ENCODE measurements at places on chromosomes 4 and X. TPM values are rescaled to one million over a fixed set of nuclear protein-coding genes. Genes with fewer than 3 reads are reported as not detected.

- H3K27ac ChIP-seq, result no peak overlapping the region
- no peak overlapping the region for H3K4me3 ChIP-seq
- no peaks in the 10 kb centered on the region for H3K4me1 ChIP-seq
- DNase-seq, result no peak
- no peaks in the 10 kb centered on the region for H3K27me3 ChIP-seq
- H3K36me3 ChIP-seq, result no peaks in the 10 kb centered on the region
These were observed 812.9 kb upstream of the AGA start for GRCh38 chr4:178255172-178255571.

GRCh38 chr4:15870079-15870478, 68.5 kb downstream of the FGFBP1 start:
- DNase-seq, result no peak
- peaks cover 5% of the 10 kb centered on the region for H3K27me3 ChIP-seq
- no peaks in the 10 kb centered on the region for H3K4me1 ChIP-seq

- peaks cover 4% of the 10 kb centered on the region for H3K27me3 ChIP-seq
- no peak overlapping the region for H3K27ac ChIP-seq
- H3K36me3 ChIP-seq, result peaks cover 2% of the 10 kb centered on the region
- no peak overlapping the region for H3K4me3 ChIP-seq
These were observed 32.0 kb upstream of the COL25A1 start for GRCh38 chr4:109334129-109335105.

DNA sequence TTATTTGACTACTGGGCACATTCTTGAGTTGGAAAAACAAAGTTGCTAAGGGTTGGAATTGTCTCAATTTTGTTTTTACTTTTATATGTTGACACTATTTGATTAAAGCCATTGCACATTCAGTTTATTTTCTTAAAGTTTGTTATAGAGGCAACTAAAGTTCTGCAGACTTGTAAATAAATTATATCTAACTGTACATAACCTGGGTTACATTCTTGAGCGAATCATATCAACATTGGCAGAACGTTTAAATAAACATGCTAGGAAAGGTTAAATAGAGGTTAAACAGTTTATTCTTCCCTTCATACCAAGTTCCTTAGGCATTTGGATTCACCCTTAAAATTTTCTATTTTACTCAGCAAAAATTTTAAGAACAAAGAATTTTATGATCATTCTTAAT, 74.5 kb downstream of the UCHL1 start:
- DNase-seq, result no peak
- no peak overlapping the region for H3K27ac ChIP-seq
- no peaks in the 10 kb centered on the region for H3K36me3 ChIP-seq
- no peaks in the 10 kb centered on the region for H3K4me1 ChIP-seq
- no peak overlapping the region for H3K4me3 ChIP-seq

- no peak for DNase-seq
- H3K4me3 ChIP-seq, result no peak overlapping the region
- H3K36me3 ChIP-seq, result no peaks in the 10 kb centered on the region
- H3K27ac ChIP-seq, result no peak overlapping the region
- H3K4me1 ChIP-seq, result peaks cover 3% of the 10 kb centered on the region
These were observed 23.1 kb downstream of the AFF2 start for GRCh38 chrX:148523303-148524080.

- DNase-seq, result no peak
- H3K27ac ChIP-seq, result no peak overlapping the region
- H3K4me1 ChIP-seq, result no peaks in the 10 kb centered on the region
These were observed 47.1 kb upstream of the PPP2R3B start for GRCh38 chrX:433771-434170.

DNA sequence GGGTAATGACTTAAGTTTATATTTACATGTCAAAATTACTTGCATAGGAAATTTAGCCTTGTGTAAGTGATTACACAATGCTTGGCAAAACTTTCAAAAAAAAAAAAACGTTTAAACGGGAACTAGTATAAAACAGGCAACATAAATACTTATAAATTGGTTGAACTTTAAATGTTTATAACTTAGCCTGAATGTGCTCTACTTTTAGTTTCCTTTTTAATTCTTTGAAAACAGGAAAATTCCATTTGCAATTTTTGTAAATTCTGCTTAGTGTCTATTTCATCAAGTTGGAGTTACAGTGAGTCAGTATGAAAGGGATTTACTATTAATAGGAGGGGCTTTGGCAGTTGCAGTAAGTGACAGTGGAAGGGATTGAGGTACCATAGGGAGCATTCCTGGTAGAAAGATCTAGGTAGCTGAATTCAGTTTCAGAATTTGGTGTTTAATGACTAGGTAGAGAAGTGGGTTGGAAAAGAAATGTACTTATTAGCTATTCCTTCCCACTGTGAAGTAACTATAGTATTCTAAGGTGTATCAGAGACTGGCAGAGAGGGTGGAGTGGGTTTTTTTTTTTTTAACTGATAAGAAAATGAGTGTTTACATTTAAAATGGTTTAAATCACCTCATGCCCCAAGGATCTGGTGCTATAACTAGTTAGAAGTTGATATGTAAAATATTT, 2.8 kb downstream of the STAG2 start:
- H3K36me3 ChIP-seq, result peaks cover 32% of the 10 kb centered on the region
- DNase-seq, result no peak
- H3K27ac ChIP-seq, result peak overlapping the region; percentile 100
- H3K4me1 ChIP-seq, result peaks cover 38% of the 10 kb centered on the region

DNA sequence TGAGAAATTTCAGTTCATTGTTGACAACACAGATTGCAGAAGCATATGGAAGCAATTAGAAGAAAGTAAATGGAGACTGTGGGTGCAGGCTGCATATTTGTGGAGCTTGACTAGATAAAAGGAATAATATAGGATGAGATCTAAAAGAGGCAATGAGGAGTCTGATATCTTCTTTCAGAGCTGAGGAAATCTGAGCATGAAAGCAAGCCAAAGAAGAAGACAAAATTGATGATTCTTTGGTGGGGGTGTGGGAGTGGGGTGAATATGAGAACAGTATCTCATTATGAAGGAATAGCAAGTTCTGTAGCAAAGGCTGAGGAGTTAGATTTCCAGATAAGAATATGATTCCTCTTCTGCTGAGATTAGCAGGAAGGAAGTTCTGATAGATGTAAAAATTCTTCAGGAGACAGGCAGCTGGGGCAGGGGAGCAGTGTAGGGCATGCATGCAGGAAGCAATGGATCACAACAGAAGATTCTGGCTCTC, 6.1 kb upstream of the PDHA2 start:
- no peak overlapping the region for H3K4me3 ChIP-seq
- H3K36me3 ChIP-seq, result no peaks in the 10 kb centered on the region
- H3K4me1 ChIP-seq, result no peaks in the 10 kb centered on the region
- peaks cover 1% of the 10 kb centered on the region for H3K27me3 ChIP-seq

- DNase-seq, result no peak
- H3K4me3 ChIP-seq, result no peak overlapping the region
- no peaks in the 10 kb centered on the region for H3K36me3 ChIP-seq
- no peaks in the 10 kb centered on the region for H3K27me3 ChIP-seq
- no peaks in the 10 kb centered on the region for H3K4me1 ChIP-seq
These were observed 12.1 kb upstream of the NPFFR2 start for GRCh38 chr4:72019688-72020087.

DNA sequence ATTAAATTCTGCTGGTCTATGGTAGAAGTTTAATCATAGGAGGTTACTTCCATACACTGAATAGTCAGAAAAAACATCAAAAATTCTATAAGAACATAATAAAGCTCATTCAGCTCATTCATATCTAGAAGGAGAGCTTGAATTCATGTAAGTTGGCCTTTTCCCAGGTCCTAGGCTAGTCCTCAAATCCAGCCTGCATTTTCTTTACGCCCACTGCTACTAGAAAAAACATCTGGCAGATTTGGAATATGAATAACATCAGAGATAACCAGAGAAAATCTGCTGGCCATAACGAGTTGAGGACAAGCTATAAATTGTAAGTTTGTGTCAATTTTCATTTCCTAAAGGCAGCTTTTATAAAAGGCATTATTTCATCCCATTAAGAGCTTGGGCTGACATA, 95.5 kb downstream of the MXRA5 start:
- no peaks in the 10 kb centered on the region for H3K4me1 ChIP-seq
- no peak for DNase-seq
- H3K4me3 ChIP-seq, result no peak overlapping the region
- H3K36me3 ChIP-seq, result no peaks in the 10 kb centered on the region

DNA sequence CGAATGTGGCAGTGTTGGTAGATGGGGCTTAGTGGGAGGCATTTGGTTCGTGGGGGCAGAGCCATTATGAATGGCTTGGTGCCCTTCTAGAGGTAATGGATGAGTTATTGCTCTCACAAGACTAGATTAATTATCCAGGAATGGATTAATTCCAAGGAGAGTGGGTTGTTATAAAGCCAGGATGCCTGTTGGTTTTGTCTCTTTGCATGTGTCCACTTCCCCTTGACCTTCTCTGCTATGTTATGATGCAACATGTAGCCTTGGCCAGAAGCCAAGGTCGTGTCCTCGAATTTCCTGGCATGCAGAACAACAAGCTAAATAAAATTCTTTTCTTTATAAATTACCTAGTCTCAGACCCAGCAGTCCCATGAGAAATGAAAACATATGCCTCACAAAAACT, 111.2 kb upstream of the PLS3 start:
- no peak overlapping the region for H3K27ac ChIP-seq
- DNase-seq, result no peak
- no peaks in the 10 kb centered on the region for H3K4me1 ChIP-seq
- H3K4me3 ChIP-seq, result no peak overlapping the region
- H3K36me3 ChIP-seq, result no peaks in the 10 kb centered on the region

DNA sequence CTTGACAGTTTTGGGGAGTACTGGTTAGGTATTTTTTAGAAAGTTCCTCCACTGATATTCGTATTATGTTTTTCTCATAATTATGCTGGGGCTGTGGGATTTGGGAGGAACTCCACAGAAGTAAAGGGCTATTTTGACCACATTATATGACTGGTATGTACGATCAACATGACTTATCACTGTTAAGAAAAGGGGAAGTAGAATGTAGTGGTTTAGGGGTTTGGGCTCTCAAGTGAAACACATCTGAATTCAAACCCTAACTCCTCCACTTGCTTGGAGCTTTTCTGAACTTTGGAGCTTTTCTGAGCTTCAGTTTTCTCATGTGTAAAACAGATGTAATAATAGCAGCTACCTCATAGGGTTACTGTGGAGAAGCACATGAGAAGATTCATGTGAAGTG, 96.4 kb upstream of the C1GALT1C1 start:
- H3K4me1 ChIP-seq, result peaks cover 3% of the 10 kb centered on the region
- no peaks in the 10 kb centered on the region for H3K36me3 ChIP-seq

DNA sequence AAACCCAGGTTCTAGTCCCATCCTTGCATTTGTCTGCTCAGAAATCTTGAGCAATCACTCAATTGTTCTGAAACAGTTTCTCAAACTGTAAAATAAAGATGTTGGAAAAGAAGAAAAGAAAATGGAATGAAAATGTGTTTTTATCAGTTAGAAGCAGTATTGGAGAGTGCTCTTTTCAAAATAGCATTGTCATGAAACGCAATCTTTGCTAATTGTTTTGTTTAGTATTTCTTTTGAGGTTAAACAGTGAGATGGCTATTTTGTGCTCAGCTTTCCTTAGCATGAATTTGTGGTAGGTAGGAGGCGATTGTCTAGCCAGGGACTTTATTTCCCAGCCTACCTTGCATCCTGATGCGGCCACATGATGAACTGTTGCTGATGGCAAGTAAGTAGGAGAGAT, 10.6 kb upstream of the HPF1 start:
- peaks cover 4% of the 10 kb centered on the region for H3K27me3 ChIP-seq
- DNase-seq, result no peak
- no peaks in the 10 kb centered on the region for H3K4me1 ChIP-seq
- H3K36me3 ChIP-seq, result no peaks in the 10 kb centered on the region

DNA sequence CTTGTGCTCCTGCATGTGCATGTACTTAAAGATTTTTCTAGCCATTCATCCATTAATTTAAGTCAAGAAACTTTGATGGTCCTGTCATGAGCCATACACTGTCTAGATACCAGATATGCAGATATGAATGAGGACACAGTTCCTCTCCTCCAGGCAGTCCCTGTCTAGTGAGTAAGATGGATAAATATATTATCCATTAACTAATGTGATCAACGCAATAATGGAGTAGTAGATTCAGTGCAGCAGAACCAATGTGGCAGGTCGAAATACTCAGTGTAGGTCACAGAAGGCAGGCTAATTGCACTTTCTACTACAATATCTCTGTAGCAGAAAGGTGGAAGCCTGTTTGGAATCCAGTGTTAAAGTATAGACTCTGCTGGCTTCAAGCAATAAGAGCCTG, 112.5 kb downstream of the PCDH7 start:
- no peak overlapping the region for H3K27ac ChIP-seq
- no peak overlapping the region for H3K4me3 ChIP-seq
- H3K36me3 ChIP-seq, result no peaks in the 10 kb centered on the region
- H3K4me1 ChIP-seq, result no peaks in the 10 kb centered on the region
- H3K27me3 ChIP-seq, result no peaks in the 10 kb centered on the region
- DNase-seq, result no peak

GRCh38 chrX:15050395-15050794, 177.2 kb downstream of the MOSPD2 start:
- H3K36me3 ChIP-seq, result no peaks in the 10 kb centered on the region
- no peak for DNase-seq
- no peaks in the 10 kb centered on the region for H3K27me3 ChIP-seq

DNA sequence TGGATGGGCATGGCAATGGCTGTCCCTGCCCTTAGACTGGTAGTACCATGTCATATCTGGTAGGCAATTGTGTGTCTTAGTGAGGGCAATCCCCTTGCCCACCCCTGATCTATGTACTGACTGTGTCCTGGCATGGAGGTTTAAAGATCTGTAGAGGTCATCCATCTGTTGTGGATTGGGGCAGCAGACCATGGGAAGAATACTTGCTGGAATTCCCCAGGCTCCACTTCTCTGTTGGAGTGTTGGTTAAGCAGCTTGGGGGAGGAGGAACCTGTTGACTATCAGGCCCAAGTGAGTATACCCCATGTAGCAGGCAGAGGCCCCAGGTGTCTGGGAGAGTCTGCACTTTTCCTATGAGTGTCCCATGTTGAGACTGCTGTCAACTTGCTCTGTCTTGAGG, 246.7 kb upstream of the DIPK2B start:
- DNase-seq, result no peak
- no peak overlapping the region for H3K4me3 ChIP-seq
- no peaks in the 10 kb centered on the region for H3K36me3 ChIP-seq
- H3K4me1 ChIP-seq, result peaks cover 7% of the 10 kb centered on the region

DNA sequence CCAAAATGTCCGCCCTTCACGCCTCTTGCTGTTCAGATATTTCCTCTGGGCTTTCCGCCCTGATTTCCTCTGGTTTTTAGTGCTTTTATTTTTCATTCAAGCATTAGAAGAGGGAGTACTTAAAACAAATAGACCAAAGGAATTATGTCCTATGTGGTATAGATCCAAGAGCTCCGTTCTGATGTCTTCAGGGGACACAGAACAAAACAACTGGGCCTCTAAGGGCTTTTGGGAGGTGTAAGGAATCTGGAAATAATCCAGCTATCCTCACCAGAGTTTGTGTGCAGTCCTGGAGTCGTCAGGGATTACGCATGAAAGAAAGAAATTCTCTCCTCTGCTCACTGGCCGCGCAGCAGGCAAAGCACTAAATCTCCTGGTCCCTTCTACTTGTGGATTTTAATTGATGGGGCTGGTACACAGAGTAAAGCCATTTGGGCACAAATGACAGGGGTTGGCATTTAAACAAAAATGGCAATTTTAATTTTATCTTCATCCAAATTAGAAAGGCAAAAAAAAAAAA, 999.2 kb downstream of the ADGRL3 start:
- DNase-seq, result no peak
- H3K4me1 ChIP-seq, result no peaks in the 10 kb centered on the region
- H3K36me3 ChIP-seq, result no peaks in the 10 kb centered on the region
- H3K27me3 ChIP-seq, result no peaks in the 10 kb centered on the region
- H3K27ac ChIP-seq, result no peak overlapping the region

Gene MAGEC3
- not detected for total RNA-seq

Gene CDS1
- 0.07 TPM for total RNA-seq

Gene BMX
- not detected for total RNA-seq

Gene DDIT4L
- total RNA-seq, result 0.63 TPM

Gene NCAPG
- 65.9 TPM for total RNA-seq

Gene CAPN6
- total RNA-seq, result not detected

Gene DCX
- total RNA-seq, result not detected

Gene GPR173
- 0.36 TPM for total RNA-seq

All from activated CD8-positive, alpha-beta T cell treated with anti-CD3 and anti-CD28 coated beads for 36 hours (primary cell).